Activated CD4-positive, alpha-beta T cell treated with anti-CD3 and anti-CD28 coated beads for 36 hours (primary cell): ENCODE measurements at places on chromosomes 7 and 10. TPM values are rescaled to one million over a fixed set of nuclear protein-coding genes. Genes with fewer than 3 reads are reported as not detected.

Gene FXYD4
- not detected for total RNA-seq

Gene GARIN1A
- total RNA-seq, result 0.07 TPM

Gene PPP1R9A
- not detected for total RNA-seq

Gene SNCG
- total RNA-seq, result not detected

Gene CYP2C9
- not detected for total RNA-seq

DNA sequence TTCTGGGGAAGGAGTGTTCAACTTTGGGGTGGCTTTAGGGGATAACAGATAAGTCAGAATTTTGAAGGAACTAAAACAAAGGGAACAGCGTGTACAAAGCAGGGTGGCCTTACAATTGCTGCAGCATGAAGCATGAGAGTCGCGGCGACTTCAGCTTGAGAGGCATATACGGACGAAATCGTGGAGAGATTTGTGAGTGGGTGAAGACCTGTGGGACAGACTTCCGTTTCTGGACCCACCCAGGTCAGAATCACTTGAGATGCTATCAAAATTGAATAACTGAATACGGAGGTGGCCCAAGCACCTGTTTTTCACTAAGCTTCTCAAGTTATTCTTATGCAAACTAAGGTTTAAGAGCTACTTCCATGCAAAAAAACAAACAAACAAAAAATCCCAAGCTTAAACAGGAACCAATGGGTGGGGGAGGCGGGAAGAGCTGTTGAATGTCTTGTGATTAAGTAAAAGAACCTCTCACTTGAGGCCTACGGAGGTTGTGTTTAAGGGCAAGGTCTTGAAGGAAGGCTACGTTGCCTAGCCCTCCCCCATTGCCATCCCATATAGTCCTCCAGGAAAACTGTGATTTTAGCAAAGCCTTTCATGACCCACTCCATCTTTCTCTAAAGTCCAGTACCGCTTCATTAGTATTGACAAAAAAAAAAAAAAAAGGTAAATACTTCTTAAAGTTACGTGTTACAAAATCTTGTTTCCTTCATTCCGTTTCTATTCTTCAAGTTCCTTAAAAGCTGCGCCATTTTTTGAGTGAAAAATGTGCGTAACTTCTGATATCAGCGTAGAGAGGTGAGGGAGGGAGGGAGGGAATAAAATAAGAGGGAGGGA lies 1.3 kb upstream of the TRIM24 start:
- no peak overlapping the region for H3K27ac ChIP-seq
- H3K27me3 ChIP-seq, result no peaks in the 10 kb centered on the region
- DNase-seq, result no peak

GRCh38 chr7:1372063-1372462 lies 87.2 kb downstream of the MICALL2 start:
- H3K27ac ChIP-seq, result no peak overlapping the region
- DNase-seq, result no peak
- H3K27me3 ChIP-seq, result peaks cover 45% of the 10 kb centered on the region
- no peak overlapping the region for H3K4me3 ChIP-seq
- no peaks in the 10 kb centered on the region for H3K36me3 ChIP-seq

DNA sequence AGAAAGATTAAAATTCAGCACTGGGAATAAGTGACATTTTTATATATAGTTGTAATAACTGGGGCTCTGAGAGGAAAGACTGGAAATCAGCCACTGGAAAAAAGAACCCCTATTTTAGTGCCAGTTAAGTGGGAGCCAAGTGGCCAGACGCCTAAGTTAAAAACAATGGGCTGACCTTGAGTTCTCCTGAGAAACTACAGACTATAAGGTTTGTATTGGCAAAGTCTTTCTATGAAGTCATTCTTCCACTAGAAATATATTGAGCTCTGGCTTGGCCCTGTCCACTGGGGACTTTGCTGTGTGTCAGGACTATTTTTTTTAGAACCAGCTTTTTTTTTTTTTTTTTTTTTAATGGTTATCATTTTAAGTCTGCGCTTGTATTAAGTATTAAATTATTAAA lies 210.6 kb upstream of the FZD8 start:
- H3K4me1 ChIP-seq, result no peaks in the 10 kb centered on the region
- no peak overlapping the region for H3K27ac ChIP-seq
- DNase-seq, result no peak
- no peaks in the 10 kb centered on the region for H3K36me3 ChIP-seq

DNA sequence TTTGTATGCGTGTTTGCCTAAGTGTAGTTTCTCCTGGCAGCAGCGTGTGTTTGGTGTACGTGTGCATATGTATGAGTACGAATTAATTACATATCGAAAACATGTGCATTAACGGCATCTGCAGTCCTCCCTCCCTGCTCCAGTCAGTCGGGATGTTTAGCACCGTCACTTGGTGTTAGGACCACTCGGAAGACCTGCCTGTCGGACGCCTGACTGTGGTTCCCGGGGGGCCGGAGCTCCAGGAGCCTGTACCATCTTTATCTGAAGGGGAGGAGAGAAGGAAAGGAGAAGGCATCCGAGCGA lies 1.1 kb upstream of the CNTNAP2 start:
- H3K36me3 ChIP-seq, result no peaks in the 10 kb centered on the region
- H3K27ac ChIP-seq, result no peak overlapping the region
- H3K27me3 ChIP-seq, result peaks cover 30% of the 10 kb centered on the region
- DNase-seq, result no peak
- H3K4me3 ChIP-seq, result peak overlapping the region; percentile 51

GRCh38 chr7:140201393-140201792 lies 24.6 kb upstream of the KDM7A start:
- no peaks in the 10 kb centered on the region for H3K27me3 ChIP-seq
- no peaks in the 10 kb centered on the region for H3K36me3 ChIP-seq
- H3K27ac ChIP-seq, result no peak overlapping the region
- no peak for DNase-seq
- peaks cover 19% of the 10 kb centered on the region for H3K4me1 ChIP-seq

GRCh38 chr7:130281260-130281659 lies 11.7 kb upstream of the CPA4 start:
- H3K4me1 ChIP-seq, result peaks cover 19% of the 10 kb centered on the region
- H3K27me3 ChIP-seq, result peaks cover 7% of the 10 kb centered on the region
- no peak for DNase-seq
- no peak overlapping the region for H3K27ac ChIP-seq

DNA sequence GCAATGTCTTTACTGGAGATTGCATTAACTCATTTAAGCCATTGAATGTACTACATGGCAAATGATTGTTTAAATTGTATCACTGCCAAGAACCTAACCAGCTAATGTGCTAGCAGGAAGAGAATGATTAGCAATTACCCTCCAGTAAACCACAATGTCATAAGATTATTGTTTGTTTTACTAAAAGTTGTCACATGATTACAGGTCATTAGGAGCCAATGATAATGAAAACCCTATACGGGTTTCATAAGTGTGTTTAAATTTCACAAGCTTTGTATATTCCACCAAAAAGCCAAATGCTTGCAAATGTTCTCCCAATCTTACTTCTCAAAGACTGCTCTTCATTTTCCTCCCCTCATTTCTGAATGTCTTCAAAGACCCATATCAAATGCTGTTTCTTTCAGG lies 76.5 kb upstream of the PPP1R3C start:
- H3K4me3 ChIP-seq, result no peak overlapping the region
- H3K4me1 ChIP-seq, result no peaks in the 10 kb centered on the region
- peaks cover 12% of the 10 kb centered on the region for H3K27me3 ChIP-seq
- no peak overlapping the region for H3K27ac ChIP-seq

DNA sequence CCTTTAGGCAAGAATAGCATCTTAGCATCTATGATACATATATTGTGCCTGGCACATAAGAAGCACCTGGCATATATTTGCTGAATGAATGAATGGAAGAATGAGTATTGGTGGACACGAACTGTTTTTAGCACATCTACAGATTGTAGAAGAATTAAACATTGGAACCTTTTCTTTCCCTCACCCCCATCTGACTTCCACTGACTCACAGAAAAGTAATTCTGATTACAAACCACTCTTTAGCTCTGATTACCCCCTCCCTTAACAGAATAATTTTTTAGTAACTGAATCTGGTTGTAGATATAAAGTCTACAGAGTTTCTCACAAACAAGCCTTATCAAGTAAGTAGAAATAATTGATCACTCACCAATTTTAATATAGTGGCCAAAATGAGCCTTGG lies 31.9 kb downstream of the SLC26A4 start:
- H3K36me3 ChIP-seq, result no peaks in the 10 kb centered on the region
- DNase-seq, result no peak
- no peak overlapping the region for H3K27ac ChIP-seq
- H3K4me1 ChIP-seq, result peaks cover 6% of the 10 kb centered on the region

DNA sequence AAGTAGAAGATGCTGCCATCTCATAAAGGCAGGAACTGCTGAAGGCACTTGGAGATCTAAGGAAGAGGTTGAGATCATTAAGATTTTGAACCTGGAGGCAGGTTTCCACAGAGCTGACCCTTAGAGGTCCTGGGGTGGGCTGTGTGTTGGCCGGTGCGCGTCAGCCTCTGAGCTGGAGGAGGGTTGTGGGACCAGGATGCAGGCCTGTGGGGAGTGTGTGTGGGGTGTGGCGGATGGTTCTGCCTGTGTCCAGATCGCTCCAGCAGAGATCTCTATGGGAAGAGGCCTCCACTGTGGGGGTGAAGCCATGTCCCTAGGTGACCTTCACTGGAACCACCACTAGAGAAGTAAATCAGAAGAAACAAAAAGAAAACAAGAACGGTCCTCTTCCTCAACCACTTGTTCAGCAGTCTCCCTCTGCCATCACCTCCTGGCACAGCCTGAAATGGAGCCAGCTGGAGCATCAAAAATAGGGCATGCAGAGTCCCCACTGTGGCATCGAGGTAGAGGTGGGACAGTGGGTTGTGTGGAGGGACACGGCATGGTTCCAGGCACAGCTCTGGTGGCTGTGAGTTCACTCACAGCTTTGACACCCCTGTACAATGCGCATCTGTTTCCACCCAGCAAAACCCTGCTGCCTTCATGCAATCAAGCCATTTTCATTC lies 453.8 kb downstream of the TCERG1L start:
- no peak for DNase-seq
- no peak overlapping the region for H3K4me3 ChIP-seq
- H3K27me3 ChIP-seq, result no peaks in the 10 kb centered on the region

DNA sequence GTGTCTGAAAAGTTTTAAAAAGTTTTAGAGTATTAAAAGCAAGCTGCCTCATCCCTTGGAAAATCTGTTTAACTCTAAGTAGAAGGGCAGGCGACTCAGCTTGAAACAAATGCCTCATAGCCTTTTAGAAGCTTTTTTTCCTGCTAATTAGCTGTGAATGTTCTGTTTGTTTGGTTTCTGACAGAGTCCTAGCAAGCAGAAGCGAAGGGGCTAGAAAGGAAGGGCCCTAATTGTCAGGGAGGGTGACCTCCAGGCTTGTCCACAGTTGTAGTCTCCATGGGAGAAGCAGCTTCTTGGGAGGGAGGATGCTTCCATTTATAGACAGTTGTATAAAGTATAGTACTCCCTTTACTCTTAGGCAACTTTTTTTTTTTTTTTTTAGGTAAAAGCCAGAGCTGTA lies 90.9 kb downstream of the DNAJC1 start:
- H3K4me3 ChIP-seq, result no peak overlapping the region
- peaks cover 17% of the 10 kb centered on the region for H3K4me1 ChIP-seq
- H3K36me3 ChIP-seq, result peaks cover 4% of the 10 kb centered on the region
- DNase-seq, result no peak

GRCh38 chr10:78139341-78139740 lies 105.7 kb downstream of the RPS24 start:
- peaks cover 11% of the 10 kb centered on the region for H3K27me3 ChIP-seq
- DNase-seq, result no peak
- no peaks in the 10 kb centered on the region for H3K36me3 ChIP-seq
- H3K4me1 ChIP-seq, result no peaks in the 10 kb centered on the region
- no peak overlapping the region for H3K27ac ChIP-seq

- peaks cover 38% of the 10 kb centered on the region for H3K4me1 ChIP-seq
- H3K4me3 ChIP-seq, result no peak overlapping the region
- peaks cover 51% of the 10 kb centered on the region for H3K36me3 ChIP-seq
- no peak overlapping the region for H3K27ac ChIP-seq
Measured at GRCh38 chr7:127683776-127684681, 32.0 kb downstream of the SND1 start.
